NCI-H82 (cell line): ENCODE measurements at places on chromosomes 11 and 22.

DNA sequence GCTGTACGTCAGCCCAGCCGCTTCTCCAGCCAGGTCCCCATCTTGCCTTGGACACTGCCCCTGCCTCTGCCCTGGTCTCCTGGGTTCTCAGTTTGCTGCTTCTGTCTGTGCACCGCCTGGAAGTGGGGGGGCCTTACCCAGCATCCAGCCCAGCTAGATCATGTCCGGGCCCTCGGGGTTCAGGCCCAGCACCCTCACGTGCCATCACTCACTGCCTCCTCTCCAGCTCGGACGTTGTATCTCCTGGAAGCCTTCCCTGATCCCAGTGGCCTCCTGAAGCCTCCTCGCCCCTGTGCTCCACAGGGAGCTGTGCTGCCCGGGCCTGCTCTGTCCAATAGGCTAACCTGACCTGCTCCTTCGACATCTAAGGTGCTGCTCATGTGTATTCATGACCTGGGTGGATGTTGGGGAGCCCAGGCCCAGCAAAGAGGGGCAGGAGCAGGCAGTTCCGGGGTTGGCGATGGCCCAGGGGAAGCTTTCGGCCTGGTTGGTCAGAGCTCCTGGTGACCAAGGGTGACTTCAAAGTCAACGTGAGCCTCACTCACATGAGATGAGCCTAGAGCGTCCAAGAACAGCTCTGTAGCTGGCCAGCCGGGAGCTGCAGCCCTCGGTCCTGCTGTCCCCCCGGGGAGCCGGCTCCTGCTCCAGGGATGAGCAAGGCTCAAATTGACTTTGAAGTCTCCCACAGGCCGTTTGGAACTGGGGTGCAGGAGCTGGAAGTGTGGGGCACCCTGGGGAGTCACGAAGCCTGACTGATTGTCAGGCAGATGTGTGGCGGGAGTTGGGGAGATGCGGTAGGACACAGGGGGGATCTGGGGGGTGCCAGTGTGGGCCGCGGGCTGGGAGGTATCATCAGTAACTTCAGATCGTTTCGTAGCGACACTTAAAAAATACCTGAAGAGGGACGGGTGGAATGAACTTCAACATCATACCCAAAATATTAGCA lies 5.2 kb upstream of the ASCL2 start:
- DNase-seq, result no peak

DNA sequence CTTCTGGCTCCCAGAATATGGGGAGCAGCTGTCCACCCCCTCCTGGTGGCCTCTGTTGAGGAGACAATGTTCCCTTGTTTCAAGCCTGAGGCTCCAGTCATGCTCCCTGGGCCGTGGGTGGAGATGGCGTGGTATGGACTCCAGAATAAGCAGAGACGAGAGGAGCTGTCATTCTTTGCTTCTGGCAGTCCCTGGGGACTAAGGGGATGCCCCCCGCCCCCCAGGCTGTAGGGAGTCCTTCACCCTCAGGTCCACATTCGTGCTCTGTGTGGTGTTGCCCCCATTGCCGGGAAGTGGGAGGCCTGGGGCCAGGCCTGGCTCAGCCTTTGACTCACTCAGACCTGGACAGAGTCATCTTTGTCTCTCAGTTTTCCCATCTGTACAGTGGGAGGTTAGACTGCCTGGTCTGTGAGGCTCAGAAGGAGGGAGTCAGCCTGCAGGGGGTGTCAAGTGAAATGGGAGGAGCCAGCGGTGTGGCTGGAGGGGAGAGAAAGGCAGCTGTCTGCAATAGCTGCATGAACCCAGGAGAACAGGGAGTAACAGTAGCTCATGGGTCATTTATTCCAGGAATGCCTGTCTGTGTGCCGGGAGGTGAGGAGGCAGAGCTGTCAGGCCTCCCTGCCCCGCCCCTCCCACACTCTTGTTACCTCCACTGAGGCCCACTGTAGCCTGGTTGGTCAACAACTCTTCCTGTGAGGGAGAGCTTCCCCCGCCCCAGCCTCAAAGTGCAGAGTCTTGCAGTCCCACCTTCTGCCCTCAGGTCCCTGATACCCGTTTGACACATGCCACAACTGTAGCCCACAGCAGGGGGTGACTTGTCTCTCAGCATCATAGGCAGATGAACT lies 6.3 kb downstream of the ARHGEF17 start:
- DNase-seq, result peak; percentile 60

DNA sequence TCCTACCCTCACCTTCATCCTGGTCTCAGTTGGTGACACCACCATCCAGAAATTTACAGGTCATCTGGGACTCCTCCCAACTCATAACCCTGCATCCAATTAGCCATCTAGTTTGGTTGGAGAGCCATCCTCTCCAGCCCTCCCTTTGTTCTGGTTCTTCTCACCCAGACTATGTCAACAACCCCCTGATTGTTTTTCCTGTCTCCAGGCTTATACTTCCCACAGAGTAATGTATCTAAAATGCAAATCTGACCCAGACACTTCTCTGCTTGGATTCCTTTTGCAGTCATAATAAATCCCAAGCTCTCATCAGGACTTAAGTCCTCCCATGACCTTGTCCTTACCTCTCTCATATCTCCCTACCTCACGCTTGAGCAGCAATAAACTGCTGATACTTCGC lies 3.0 kb downstream of the TTC12 start:
- DNase-seq, result no peak

DNA sequence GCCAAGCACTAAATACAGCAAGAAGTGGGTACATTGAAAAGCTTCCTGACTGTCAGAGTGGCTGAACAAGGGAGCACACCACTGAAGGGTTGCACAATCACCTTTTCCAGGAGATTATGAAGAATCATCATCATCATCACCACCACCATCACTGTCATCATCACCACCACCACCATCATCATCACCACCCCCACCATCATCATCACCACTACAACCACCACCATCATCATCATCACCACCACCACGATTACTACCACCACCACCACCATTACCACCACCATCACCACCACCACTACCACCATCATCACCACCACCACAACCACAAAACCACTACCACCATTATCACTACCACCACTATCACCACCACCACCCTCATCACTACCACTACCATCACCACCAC lies 147.9 kb upstream of the TBCEL start:
- no peak for DNase-seq
